ENCODE measurements at places on chromosomes 3 and 15.

GRCh38 chr3:50611464-50612233 is at the start of gene CISH:
CISH (minus strand) TSS chr3:50611774; CDS start chr3:50611650, 124 bp downstream.
- DNase-seq, result peak; percentile 99

- DNase-seq, result no peak
Measured at GRCh38 chr3:42546691-42547213, 35.0 kb downstream of the SEC22C start.

DNA sequence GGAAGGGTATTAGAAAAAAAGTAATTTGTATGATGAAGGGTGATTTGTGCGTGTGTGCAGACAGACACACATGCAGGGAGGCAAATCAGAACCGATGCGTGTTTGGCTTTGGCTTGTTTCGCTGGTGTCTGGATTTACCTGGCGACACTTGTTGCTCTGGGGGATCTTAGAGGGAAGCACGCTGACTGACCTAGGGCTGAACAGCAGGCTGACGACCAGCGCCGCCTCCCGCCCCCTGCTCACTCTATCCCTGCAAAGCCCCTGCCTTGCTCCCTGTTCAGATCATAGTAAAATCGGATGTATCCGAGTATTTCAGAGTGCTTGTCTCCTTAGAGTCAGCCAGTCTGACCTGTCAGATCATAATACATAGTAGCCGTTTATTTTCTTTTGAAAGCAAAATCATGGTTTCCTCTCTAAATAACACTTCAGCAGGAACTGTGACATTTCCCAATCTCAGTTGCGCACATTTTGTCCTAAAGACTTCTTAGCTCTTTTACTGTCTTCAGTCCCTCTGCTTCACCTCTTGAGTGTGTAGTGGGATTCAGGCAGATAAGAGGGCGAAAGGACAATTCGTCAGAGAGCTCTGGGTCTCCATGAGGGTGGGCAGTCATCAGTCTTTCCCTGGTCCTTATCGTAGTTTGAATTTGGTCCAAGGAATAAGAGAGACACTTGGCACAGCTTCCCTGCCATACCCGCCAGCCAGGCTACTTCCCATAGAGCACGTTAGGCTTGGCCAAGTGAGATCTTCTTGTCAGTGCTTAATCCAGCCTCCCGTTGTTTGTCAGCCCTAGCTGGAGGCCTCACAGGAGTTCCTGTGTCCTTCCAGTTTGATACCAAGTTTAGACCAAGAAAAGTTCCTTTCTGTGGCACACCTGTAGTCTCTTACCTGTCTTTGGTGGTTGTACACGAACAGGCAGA is 97.4 kb downstream of the PGPEP1L start:
- DNase-seq, result no peak

DNA sequence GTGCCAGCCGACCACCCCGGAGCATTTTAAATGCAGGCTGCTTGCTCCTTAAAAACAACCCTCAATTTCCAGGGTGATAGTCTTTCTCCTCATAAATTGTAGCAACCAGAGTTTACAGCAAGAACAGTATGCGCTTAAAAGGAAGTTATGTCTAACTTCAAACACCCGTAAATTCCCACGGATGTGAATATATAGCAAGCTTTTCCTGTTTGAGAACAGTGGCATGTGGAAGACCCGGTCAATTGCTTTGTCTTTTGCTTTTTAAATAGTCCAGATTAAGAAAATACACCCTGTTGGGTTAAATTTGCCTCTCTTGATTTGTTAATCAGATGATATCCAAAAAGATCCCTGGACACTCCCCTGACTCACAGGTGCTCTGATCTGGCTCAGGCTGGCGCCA is 20.8 kb downstream of the MRPS25 start:
- no peak for DNase-seq

- DNase-seq, result no peak
Measured at GRCh38 chr3:146577662-146578061, 27.5 kb downstream of the PLSCR5 start.

- no peak for DNase-seq
Measured at GRCh38 chr3:165439765-165440164, 243.6 kb upstream of the SLITRK3 start.

GRCh38 chr15:101407439-101407838 is 82.1 kb downstream of the PCSK6 start:
- no peak for DNase-seq

- DNase-seq, result no peak
Measured at GRCh38 chr3:38154033-38154494, 11.3 kb upstream of the OXSR1 start.

DNA sequence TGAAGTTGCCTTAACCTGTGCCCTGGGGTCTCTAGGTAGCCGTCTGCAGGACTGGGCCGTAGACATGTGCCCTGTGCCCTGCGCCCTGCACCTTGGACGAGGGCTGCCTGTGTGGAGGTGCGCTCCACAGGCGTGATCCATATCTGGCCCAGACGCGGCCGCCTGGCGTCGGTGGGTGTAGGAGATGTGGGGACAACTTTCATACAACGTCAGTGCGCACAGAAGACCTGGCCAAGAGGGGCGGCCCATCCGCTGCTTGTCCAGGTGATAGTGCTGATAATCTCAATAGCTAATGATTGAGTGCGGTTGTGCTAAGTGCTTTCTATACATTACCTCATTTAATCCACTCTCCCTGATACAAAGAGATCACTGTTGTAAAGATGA is 665 bp upstream of the RASGRP1 start:
- DNase-seq, result no peak

DNA sequence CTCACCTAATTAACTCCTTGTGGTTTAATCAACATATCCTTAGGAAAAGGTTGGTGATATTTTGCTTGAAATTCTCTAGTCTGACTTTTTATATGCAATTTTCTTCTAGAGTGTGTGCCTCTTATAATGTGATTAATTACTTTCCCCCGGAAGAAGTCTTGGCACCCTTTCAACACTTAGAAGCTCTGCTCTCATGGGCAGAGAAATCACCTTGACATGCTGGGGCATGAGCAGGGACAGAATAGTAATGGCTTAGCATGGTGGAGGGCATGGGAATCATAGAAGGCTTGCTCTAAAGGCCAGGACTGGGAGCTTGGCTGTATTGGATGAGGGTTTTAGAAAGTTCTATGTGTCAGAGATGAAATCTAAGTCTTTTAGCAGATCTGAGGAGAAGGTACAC is 293.5 kb downstream of the AGBL1 start:
- DNase-seq, result no peak

DNA sequence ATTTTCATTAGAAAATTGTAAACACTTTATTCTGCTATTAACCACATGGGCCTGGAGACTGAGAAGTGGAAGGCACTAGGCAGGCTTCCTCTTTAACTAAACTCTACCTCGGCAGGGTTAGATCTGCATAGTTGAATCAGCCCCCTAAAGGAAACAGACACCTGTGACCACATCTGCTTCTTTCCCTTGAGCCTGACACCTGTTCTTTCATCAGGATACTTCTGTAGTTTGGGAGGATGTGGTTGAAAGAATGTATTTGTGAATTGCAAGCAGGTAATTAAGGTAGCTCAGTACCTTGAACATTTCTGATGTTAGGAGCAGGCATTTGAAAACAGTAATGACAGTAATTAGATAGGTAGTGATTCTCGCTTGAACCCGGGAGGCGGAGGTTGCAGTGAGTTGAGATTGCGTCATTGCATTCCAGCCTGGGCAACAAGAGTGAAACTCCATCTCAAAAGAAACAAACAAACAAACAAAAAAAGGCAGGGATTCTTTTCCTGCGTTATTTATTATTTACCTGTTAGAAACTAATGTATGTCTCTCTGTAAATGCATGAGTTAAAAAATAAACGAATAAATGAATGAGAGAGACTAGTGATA is 468.5 kb downstream of the NLGN1 start:
- DNase-seq, result no peak

DNA sequence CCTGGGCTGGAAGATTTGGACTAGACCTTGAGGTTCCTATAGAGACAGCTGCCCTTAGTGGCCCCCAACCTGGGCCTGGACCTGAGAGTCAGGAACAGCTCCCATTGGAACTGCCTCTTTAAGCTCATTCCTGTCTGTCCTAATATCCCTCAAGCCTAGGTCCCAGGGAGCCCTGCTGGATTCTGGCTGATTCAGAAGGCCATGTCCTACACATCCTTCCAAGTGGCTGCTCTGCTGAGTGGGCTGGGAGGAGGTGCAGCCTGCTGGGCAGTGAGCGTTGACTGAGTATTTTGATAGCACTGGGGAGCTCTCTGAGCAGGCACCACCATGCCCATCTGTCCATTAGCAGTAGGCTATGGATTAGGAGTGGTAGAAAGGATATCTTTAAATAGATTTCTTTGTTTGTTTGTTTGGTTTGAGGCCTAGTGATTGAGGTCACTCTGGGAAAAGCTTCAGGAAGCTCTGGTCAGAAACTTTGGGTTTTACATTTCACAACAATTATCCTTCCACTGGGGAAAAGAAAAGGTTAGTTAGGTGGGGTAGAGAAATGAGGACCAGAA is 54.6 kb upstream of the ATOSA start:
- no peak for DNase-seq

- DNase-seq, result no peak
Measured at GRCh38 chr3:29899021-29899420, 618.1 kb downstream of the RBMS3 start.

- no peak for DNase-seq
Measured at GRCh38 chr15:20642054-20642767, 100.6 kb upstream of the GOLGA6L6 start.

GRCh38 chr15:71458089-71458660 is 342.9 kb downstream of the THSD4 start:
- no peak for DNase-seq

GRCh38 chr3:146227486-146227885 is 23.4 kb downstream of the PLSCR4 start:
- DNase-seq, result no peak

DNA sequence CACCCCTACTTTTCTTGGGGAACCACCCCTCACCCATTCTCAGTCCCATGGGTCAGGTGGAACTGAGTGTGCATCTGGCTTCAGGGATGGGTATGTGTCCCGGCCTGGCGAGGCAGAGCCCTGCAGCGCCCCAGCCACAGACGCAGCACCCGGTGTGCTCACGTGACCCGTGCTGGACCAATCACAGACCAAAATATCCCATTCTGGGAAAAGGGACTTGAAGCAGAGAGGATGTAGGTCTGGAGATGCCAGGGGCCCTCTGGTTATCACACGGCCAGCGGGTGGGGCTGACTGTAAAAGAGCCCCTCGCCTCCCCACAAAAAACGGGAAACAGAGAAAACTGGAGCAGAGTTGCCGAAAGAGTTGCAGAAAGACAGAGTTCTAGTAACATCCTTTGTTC is 138.0 kb upstream of the RAD18 start:
- DNase-seq, result no peak

DNA sequence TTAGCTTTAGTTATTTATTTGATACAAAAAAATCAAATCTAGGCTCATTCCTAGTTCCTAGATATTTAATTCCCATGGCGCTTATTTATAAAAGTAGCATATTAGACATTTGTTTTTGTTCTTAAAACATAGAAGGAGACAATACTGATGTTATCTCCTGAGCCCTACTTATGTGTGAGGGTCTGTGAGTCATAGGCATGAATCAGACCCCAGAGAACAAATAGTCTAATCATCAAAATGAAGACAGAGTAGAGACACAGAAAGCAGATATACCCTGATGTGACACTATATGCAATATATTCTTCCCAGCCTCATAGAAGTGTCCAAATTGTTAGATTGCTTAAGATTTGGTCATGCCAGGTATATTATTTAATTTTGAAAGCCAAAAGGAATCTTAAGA is 44.9 kb downstream of the PEX5L start:
- no peak for DNase-seq

- no peak for DNase-seq
Measured at GRCh38 chr3:106197532-106198194, 328.9 kb upstream of the CBLB start.

DNA sequence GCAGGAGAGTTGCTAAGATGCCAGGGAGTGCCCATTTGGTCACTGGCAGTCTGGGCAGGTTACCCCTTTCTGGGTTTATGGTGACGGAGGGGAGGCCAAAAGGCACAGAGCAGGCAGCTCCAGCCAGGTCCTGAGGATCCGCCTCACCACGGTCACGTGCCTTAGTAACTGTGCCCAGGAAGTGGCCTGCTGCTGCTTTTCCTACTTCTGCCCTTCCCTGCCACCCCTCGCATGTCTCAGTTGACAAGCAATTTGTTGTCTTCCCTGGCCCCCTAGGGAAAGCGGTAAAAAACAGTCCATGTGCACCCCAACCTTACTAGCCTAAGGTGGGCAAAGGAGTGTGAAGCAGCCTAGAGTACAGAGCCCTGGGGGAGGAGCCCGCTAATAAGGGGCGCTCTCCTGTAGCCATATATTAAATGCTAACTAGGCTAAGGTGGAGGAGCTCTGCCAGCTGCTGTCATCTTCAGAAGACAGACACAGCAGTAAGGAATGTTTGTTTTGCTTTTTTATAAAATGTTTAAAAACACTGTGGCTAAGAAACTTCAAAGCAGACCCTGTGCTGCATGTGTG is 9.1 kb upstream of the LIPH start:
- DNase-seq, result no peak

- DNase-seq, result no peak
Measured at GRCh38 chr3:82410366-82410765, 648.9 kb upstream of the GBE1 start.

- DNase-seq, result no peak
Measured at GRCh38 chr3:129052675-129053074, 7.9 kb upstream of the GP9 start.

DNA sequence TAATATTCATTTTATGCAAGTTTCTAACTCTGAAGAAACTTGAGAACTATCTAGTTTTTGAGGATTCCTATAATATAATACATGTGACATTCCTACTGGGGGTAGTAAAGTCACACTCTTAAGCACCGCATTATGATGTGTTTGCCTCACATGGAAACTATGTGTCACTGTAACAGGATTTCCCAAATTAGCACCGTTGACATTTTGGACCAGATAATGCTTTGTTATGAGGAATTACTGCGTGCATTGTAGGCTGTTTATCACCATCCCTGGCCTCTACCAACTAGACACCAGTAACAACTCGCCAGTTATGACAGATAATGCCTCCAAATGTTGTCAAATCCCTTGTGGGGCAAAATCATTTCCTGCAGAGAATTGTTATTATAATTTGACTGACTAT is 267.8 kb downstream of the RAP2B start:
- no peak for DNase-seq

GRCh38 chr3:145648396-145648795 is 512.6 kb downstream of the PLOD2 start:
- no peak for DNase-seq

DNA sequence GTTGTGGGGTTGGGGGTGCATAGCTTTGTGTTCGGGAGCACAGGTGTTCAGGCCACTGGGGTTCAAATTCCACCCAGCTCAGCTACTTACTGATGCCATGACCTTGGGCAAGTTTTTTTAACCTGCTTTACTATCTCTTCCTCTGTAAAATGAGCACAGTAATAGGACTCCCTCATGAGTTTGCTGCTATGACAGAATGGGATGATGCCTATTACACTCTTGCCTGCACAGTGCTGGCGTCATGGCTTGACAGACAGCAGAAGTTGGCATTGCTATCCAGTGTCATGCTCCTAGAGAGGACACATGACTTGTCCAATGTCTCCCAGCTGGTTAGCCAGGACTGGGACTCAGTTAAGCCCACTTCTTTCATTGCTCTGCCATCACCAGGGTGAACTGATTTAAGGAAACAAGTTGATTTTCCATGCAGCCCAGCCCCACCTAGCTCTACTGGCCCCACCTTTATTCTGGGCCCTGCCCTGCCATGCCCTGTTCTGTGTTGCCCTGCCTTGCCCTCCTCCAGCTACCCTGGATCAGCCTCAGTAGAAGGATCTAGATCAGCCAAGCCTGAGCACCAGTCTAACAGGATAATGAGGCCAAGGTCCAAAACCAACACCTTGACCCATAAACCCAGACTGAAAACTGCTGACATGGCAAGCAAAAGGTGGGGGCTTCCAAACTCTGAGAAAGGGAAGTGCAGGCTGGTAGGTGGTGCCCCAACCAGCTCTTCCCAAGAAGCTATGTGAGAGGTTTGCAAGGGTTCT is 155.8 kb upstream of the ATP11B start:
- no peak for DNase-seq

GRCh38 chr3:11434017-11434526 is 161.9 kb downstream of the ATG7 start:
- peak; percentile 81 for DNase-seq
